A549 (cell line): ENCODE measurements at places on chromosomes 1 and 21. TPM values are rescaled to one million over a fixed set of nuclear protein-coding genes. Genes with fewer than 3 reads are reported as not detected.

- DNase-seq, result no peak
Observed at GRCh38 chr1:100530880-100531487, 7.0 kb upstream of the GPR88 start.

- no peak for DNase-seq
Observed at GRCh38 chr1:66266756-66267155, 267.2 kb upstream of the SGIP1 start.

DNA sequence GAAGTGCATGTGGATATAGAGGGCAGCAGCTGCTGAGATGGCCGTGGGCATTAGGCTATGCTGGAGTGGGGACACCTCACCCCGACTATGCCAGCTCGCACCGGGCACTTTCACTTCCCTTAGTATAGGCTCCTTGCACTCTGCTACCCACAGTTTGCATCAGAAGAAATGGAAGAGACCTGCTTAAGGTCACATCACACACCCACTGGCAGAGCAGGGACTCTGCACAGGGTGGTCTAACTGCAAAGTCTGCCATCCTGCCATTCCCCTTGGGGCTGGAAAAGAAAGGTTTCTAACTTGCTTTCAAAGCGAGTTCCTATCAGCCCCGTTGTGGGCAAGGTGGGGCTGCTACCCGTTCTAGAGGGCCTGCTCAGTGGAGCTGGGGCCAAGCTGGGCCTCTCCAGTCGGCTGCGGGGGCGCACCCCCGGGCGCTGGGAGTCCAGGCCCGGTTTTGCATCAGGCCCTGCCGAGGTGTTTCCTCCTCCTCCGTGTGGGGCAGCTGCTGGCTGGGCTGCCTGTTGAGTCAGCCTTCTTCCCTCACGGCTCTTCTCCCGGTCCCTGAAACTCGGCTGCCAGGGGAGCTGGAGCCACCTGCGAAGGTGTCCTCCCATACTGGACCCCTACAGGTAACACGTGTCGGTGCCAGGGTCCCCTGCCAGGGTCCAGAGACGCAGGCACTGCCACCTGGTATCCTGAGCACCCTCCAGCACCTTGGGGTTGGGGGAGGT, at the start of gene SYTL1:
Gene SYTL1 (plus strand): TSS at position 498 of the 728 bp plus-strand sequence. CDS start 3,313 bp downstream, outside the sequence.
- DNase-seq, result peak; percentile 56

- DNase-seq, result no peak
Observed at GRCh38 chr1:54850069-54850730, 36.8 kb downstream of the DHCR24 start.

The PROK1 gene
- polyA plus RNA-seq, result not detected in 3 replicates

The OPTC gene
- polyA plus RNA-seq, result not detected in 3 replicates

The RUNX3 gene
- polyA plus RNA-seq, result 3.2 to 4.0 TPM (median 3.7 TPM) in 3 replicates

DNA sequence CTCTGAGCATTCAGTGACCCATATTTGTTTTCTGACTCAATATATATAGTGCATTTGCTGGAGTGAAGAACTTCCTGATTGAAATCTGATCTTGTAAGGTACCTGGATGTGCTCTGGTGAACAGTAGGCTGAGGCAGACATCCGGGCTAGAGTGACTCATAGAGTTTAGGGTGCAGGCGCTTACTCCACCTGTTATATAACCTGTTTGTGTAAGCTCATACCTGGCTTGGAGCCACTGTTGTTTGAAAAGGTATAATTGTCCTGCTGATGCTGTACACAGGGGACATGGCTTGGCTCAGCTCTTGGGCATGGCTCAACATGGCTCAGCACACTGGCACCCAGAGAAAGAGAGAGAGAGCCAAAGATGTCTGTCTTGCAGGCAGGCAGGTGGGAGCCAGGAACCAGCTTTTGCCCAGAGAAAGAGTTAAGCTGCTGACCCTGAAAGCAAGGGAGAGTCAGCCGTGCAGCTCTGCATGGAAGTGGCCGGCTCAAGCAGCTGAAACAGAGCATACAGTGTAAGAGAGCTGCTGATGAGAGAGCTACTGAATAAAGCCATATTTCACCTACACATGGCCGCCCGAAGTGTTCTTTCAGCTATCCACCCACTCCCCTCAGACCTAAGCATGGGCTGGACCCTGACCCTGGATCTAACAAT, 43.2 kb downstream of the GJA5 start:
- no peak for DNase-seq

DNA sequence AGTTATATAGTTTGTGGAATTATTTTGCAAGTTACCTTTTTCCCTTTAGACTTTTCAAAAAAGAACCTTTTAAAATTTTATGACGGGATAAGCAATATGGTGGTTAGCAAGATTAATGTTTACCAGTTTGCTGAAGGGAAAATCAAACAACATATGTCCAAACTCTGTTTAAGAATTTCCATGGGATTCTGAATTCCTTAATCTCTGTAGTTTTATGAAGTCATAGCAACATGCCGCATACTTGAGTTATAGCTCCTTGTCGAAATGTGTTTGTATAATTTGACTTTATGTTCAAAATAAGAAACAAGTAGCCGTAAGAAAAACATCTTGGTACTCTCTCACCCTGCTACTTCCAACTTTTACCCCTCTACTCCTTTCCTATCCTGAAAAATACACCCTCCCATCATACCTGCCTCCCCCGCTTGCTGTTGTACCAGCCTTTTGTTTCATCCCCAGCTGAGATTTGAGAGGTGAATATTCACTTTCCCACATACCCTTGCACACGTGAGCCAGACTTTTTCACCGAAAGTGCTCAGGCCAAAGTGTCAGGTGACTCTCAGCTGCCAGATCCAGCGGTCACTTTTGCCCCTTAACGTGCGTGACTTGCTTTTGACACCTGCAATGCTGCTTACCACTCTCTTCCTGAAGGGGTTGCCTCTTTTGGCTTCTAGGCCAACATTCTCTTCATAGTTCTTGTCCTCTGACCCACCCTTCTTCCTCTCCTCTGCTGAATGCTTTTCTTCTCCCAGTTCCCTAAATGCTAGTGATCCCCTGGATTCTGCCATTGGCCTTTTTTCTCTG, 83.5 kb upstream of the ZNF326 start:
- peak; percentile 72 for DNase-seq

DNA sequence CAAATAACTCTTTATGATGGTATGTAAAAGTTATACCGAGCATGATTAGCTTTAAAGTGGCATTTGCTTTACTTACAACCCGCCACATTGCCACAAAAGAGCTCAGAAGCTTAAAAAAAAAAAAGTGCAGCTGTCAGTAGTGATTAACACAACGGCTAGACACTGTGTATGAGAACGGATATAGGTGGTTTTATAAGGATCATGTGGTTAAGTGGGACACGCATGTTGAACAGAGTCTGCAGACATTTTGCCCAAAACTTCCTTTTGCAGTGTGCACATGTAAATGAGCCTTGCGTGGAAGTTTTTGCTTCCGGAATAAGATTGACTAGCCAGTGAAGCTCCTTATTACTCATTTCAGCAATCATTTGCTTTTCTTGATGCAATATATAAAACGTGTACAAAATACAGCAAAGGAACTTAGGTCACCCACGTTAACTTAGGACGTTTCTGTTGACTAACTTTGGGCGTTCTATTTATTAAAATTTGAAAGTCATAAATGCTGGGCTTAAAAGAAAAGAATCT, 58.7 kb upstream of the RGS1 start:
- no peak for DNase-seq

The CACNA1S gene
- polyA plus RNA-seq, result not detected in 3 replicates

The RRAGC gene
- 14.1 to 18.0 TPM (median 16.3 TPM) in 3 replicates for polyA plus RNA-seq

The PTCH2 gene
- 0.22 to 0.32 TPM (median 0.25 TPM) in 3 replicates for polyA plus RNA-seq

The IRF6 gene
- 0.03 to 0.08 TPM (median 0.05 TPM) in 3 replicates for polyA plus RNA-seq

The SNRPE gene
- polyA plus RNA-seq, result 400 to 433 TPM (median 414 TPM) in 3 replicates

- DNase-seq, result peak; percentile 30
Observed at GRCh38 chr1:151327903-151328674, 873 bp upstream of the PI4KB start.

The NHLH1 gene
- 0.29 to 0.49 TPM (median 0.34 TPM) in 3 replicates for polyA plus RNA-seq

DNA sequence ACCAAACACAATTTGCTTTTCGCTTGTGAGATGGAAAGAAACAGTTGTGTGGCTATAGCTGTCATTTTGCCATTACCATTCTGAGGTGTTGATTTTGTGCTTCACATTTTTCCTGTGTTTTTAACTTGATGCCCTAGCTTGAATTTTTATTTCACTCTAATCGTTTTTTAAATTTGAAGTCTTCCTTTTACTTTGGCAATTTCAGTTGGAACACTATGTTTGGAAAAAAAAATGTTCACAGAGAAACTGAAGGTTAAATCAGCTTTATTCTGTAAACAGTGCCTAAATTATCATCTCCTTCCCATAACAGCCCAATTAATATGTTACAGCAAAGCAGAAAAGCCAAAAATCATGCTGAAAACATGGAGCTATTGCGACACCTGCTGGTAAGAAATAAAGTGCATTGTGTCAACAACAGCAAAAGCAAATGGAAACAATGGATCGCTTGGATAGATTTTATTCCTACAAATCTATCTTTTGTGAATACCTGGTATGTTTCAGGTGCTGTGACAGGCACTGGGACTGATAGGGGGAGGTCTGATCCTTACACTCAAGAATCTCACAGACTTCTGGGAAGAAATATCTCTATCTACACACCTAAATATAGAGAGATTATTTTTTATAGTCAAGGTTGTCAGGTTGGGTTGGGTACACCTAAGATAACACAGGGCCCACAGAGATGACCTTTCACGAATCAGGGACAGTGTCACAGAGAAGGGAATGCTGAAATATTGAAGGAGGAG, 16.2 kb upstream of the ERICH3 start:
- no peak for DNase-seq

The AKR7A3 gene
- polyA plus RNA-seq, result 0.17 to 0.24 TPM (median 0.21 TPM) in 3 replicates

DNA sequence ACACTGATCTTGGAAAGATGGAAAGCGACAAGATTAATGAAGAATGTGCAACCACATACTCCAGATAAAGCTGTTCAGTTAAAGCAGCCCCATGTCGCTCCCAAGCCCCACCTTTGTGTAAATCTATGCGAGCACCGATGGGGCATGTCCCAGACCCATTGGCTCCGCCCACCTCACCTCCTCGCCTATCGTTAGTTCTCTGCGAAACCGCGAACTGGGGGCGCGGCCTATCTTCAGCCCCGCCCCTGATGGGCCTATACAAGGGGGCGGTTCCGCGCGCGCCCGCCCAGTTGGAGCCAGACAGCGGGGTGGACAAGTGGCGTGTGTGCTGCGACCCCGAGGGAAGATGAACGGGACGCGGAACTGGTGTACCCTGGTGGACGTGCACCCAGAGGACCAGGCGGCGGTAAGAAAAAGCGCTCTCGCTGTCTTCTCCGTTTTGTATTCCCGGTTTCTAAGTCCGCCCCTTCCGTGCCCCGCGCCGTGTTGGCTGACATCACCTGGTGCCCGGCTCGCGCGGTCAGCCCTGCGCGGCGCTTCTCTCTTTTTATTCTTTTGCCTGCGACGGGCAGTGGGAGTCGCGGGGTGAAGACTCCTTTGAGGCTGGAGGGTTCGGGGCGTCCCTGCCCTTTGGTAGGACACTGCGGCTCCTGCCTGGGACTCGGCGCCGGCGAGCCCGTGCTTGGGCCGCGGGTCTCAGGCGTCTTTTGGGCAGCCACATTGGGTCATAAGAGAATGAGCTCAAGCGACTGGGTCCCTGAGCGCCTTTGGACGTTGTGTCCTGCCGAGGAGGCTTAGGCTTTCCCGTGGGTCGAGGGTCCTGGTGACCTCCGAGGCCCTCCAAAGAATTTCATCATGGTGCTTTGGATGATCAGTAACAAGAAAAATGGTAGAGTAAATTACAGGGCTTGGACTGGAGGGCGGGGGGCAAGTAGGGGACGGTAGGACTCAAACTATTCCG, at the start of gene TUFT1:
Gene TUFT1 (plus strand): TSS at position 289 of the 961 bp plus-strand sequence. CDS start 58 bp downstream, at position 347.
- DNase-seq, result peak; percentile 94

The KCNE1 gene
- polyA plus RNA-seq, result 0.04 to 0.05 TPM in 2 of 3 replicates, not detected in the other

GRCh38 chr1:99906535-99906934, 56.4 kb downstream of the AGL start:
- DNase-seq, result no peak

The HHAT gene
- 3.6 to 3.8 TPM (median 3.6 TPM) in 3 replicates for polyA plus RNA-seq

GRCh38 chr1:31416101-31416736, 3.2 kb downstream of the SERINC2 start:
- DNase-seq, result no peak

DNA sequence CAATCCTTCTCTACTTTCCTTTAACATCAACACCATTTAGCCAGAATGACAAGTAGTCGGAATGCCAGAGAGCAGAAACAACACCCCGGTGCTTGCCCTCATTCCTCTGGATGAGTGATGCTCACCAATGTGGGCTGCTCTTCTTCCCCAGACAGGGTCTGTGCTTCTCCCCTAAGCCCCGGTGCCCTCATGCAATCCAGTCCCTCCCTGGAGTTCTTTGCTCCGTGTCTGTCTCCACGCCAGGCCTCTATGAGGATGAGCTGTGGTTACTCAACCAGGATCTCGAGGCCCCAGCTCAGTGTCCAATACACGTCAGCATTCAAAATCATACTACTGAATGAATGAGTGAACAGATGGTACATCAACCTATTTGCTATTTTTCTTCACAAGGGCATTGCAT, 29.7 kb upstream of the PDE9A start:
- no peak for DNase-seq

- DNase-seq, result peak; percentile 56
Observed at GRCh38 chr1:85259118-85259911, at the start of gene C1orf52. Gene C1orf52 (minus strand): TSS chr1:85259662. CDS start chr1:85259633, 29 bp downstream.

DNA sequence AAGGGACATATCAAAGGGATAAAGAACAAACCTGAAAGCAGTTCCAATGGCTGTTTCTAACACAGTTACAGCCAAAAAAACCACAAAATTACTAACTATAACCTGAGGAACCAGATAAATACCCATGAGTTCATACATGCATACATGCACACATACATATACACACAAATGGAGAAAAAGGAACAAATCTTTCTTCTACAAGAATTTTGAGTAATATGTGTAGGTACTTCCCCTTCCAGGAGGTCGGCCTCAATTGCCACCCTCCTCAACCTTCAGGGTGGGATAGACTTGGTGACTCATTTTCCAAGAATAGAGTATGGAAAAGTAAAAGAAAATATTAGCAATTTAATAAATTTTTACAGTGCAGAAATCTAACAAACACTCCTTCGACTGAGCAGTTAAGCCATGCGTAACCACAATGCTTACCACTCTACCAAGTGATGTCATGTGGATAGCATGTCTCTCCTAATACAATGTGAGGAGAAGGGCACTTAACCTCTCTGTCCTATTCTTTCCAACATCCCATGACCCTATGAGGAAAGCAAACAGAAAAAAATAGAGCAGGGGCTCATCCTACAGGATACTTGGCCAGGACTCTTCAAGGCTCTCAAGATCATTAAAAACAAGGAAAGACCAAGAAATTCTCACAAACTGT, 243.0 kb upstream of the RUNX1 start:
- DNase-seq, result no peak

DNA sequence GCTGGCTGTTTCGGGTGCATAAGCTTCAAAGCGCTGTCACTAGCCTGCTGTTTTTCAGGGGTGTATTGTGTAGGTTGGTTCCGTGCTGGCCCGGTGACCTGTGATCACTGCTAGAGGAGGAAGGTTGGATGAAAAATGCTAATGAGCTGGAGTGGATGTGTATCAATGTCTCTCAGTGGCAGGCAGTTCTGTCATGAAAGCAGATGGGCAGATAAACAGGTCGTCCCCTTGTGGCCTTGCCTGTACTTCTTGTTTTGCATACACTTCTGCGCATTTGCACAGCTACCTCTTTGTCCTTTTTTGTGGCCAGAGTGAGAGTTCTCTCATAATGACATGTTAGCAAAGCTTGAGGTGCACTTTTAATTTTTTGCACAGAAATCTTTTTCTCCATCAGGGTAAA, 2.9 kb downstream of the SELENON start:
- no peak for DNase-seq

DNA sequence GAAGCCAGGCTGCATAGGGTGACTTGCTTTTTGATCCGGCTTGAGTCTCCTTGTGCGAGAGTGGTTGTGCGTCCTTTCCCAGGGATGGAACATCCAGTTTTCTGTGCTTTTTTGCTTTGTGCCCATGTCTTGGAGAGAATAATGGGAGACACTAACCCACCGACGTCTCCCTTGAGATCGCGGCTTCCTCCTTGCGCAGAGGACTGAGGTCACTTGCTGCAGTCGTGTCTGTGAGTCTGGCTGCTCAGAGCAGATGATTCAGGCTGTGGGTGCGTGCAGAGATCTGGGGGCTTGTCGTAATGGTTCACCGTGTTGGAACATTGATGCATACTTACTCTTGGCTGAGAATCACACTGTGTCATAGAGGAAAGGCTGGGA, 164.5 kb upstream of the CACNA1E start:
- no peak for DNase-seq
